ENCODE measurements at places on chromosomes 11 and 22.

- no peak for DNase-seq
Observed at GRCh38 chr22:29762263-29762662, 4.5 kb downstream of the ZMAT5 start.

DNA sequence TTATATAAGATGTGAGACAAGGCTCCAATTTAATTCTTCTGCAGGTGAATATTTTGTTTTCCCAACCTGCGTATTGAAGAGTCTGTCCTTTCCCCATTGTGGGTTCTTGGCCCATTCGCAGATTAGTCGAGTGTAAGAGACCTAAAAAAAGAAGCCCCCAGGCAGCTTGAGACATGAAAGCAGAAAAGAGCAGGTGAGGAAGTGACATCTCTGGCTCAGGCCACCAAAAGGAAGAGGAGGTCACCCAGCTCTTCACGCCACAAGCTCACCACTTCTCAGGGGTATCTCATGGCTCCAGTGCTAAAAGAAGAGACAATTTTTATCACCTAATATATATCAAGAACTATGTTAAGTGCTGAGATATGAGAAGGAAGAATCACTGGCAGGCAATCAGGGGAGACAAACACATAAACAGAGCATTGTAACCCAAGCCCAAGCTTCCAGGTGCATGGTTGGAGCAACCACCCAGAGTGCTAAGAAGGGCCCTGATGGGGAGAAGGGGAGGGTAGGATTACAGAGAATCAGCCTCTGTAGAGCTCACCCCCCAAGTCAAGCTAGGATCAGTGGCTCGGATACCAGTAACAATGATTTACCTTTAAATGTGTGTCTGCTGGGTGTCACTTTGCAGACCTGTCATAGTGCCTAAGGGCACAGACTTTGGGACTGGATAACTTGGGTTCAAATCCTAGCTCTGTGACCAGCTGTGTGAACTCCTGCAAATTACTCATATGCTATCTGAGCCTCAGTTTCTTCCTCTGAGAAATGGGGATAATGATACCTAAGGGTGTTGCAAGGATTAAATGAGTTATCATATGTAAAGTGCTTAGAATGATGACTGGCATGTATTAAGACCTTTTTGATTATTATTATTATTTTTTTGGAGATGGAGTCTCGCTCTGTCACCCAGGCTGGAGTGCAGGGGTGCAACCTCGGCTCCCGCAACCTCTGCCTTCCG lies 39.2 kb downstream of the MCHR1 start:
- DNase-seq: no peak

DNA sequence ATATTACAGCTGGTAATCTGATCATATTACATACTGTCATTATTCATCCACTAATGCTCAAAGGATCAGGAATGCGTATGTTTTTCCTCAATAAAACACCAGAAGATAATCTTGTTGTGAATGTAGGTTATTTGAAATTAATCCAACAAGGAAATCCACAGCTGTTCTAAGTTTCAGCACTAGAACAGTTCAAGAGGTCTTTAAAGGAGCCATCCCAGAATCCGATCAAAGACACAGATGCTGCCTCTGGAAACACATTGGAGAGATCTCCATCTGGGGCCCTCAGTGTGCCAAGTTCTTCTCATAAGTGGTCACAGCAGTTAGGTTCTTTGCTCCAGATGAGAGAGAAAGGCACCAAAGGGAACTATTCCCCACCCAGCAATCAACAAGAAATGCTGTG lies 1955.1 kb upstream of the RAG2 start:
- DNase-seq: no peak

- DNase-seq: no peak
Observed at GRCh38 chr11:97894978-97895377, 1125.8 kb upstream of the CNTN5 start.

DNA sequence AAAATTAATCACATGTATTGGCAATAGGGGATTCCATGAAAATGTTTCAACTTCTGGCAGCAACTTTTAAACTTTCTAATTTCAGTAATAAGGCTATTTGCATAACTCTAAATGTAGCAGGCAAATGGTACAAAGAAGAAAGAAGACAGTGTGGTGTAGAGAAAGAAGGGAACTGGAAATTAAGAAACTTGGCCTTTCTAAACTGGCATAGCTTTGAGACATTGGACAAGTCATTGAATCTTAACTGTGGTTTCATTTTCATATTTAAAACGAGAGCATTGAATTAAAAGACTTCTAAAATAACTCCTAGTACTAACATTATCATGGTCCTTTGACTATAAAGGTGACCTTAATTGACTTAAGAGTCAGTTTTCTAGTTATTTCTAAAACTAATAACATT lies 125.0 kb downstream of the UVRAG start:
- no peak for DNase-seq
